ENCODE measurements at places on chromosomes 7 and 10.

- DNase-seq = no peak
Measured at GRCh38 chr10:119669975-119670640, 18.9 kb downstream of the BAG3 start.

GRCh38 chr10:117425974-117426566, 50.8 kb upstream of the PDZD8 start:
- DNase-seq = no peak

GRCh38 chr7:97697396-97697795, 34.5 kb upstream of the TAC1 start:
- no peak for DNase-seq

DNA sequence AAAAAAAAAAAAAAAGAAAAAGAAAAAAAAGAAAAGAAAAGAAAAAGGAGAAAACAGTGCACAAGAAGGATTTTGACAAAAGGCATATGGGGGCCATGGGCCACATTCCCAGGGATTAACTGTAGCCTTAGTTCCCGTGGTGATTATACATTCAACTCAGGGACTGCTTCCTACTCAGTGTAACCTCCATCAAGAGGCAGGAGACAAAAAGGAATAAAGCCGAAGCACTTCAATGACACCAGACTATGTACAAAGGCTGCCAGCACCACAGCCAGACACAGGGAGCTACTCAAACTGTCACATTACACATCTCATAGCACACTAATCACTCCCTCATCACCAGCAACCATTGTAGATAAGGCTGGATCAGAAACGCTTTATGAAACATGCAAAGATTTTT, 5.1 kb upstream of the PMPCB start:
- DNase-seq = no peak

Measured in stimulated activated CD8-positive, alpha-beta memory T cell treated with anti-CD3 and anti-CD28 coated beads, Interleukin-2, amount 100 ng/mL, for 1 hour (primary cell).